ENCODE measurements at places on chromosomes 3 and 15.
A peak's percentile ranks its signal among the peaks of the same experiment; 100 is the strongest.

DNA sequence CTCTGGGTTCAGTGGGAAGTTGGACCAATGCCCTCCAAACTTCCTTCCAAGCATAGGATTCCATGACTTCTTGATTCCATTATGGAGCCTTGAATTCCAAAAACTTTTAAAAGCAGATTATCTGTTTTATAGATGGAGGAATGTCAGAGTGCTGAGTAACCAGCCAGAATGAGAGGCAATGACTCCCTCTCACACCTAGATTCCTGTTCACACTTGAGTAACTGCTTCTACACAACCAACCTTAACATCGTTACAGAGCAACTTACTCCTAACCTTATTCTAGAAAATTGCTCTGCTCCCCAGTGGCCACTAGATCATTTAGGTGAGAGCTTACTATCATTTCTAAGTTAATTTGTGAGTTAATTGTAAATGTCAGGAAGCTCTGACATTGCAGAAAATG, 24.2 kb upstream of the NR2F2 start:
- no peak for DNase-seq

DNA sequence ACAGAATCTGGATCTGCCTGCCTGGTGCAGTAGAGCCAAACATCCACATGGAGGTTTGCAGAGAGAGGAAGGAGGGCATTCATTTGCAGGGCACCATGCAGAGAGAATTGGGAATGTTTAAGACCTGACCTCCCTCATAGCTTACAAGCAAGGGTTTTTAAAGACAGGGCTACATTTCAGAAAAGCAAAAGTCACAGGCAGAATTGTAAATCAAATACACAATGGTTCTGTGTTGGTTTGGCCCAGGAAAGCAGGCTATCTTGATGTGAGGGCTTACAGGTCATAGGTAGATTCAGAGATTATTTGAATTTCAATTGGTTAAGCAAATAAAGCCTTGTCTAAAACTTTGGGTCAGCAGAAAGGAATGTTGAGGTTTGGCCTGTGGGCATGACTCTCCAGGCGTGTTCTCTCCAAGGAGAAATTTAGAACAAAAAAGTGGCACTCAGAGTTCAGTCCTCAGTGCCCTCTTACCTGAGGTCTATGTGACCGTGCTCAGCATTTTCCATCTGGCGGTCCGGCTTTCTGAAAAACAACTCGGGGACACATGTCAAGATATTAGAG, 91.5 kb downstream of the CD47 start:
- DNase-seq: no peak

DNA sequence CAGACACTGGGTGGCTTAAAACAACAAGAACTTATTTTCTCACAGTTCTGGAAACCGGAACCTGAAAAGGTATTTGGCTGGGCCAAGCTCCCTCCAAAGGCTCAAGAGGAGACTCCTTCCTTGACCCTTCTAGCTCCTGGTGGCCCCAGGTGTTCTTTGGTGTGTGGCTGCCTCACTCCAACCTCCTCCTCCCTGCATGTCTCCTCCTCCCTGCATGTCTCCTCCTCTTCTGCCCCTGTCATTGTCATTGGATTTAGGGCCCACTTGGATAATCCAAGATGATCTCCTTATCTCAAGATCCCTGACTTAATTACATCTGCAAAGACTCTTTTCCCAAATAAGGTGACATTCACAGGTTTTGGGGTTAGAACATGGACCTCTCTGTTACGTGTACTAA, 69.8 kb upstream of the MFGE8 start:
- no peak for DNase-seq

DNA sequence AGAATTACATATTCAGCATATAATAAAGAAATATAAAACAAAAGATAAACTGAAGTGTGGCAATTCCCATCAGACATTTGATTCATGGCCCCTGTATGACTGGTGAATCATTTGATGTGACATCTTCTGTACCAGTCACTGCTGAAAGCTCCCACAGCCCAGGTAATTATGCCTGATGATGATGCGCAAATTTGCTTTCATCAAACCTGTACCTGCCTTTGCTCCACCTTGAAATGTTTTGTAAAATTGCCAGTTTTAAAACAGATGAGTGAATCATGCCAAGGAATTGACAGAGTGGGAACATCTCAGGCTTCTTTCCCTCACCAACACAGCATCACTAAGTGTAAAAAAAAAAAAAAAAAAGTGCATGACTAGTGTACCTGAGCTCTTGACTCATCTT, 66.5 kb upstream of the EIF1B start:
- no peak for DNase-seq

DNA sequence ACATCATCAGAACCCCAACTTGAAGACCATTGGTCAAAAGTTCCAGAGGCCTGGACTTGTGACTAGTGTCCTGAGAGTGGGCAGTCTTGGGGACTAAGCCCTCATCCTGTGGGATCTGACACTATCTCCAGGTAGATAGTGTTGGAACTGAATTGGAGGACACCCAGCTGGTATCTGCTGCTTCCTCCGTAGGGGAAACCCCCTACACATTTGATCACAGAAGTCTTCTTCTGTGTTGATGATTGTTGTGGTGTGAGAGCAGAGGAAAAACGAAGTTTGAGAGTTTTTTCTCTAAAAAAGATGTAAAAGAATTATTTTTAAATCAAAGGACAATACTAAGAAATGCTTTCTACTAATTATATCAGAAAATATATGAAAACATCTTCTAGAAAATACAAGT, 6.9 kb downstream of the NSMCE3 start:
- DNase-seq: no peak

DNA sequence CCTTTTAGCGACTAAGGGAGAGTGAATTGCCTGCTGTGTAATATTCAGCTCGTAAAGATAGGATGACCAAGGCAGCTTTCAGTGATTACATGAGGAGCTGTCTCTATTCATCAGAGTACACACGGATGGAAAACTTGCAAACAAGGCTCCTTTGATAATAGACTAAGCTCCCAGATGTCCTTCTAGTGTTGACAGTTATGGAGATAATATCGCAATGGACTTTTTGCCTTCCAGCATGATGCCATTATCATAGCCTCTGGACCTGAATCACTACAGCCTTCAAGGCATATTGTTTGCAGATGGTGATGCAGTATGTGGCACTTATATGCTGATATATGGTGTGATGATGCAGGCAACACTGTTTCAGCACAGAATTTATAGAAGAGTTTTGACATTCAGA, 93.9 kb downstream of the ECT2 start:
- DNase-seq: no peak

DNA sequence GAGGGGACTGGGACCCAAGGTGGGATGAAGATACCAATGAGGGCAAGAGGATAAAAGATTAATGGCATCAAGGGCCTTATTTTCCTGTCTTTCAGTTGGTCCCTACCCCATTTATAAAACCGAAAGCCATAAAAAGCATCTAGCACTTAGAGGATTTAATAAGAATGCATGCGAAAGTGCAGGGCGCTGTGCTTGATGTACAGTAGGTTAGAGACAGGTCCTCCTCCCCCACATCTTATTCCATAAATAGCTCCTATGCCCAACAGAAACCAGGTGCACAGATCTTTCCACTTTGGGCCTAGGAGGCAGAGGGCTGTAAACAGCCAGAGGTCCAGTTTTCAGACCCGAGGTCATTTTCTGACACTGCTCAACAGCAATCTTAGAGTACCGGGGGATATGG, 1.2 kb downstream of the LPCAT4 start:
- DNase-seq: no peak

- DNase-seq: no peak
Measured at GRCh38 chr3:83457551-83457950, 1501.2 kb upstream of the CADM2 start.

GRCh38 chr3:4343258-4343657, 40.1 kb downstream of the SETMAR start:
- DNase-seq: no peak

DNA sequence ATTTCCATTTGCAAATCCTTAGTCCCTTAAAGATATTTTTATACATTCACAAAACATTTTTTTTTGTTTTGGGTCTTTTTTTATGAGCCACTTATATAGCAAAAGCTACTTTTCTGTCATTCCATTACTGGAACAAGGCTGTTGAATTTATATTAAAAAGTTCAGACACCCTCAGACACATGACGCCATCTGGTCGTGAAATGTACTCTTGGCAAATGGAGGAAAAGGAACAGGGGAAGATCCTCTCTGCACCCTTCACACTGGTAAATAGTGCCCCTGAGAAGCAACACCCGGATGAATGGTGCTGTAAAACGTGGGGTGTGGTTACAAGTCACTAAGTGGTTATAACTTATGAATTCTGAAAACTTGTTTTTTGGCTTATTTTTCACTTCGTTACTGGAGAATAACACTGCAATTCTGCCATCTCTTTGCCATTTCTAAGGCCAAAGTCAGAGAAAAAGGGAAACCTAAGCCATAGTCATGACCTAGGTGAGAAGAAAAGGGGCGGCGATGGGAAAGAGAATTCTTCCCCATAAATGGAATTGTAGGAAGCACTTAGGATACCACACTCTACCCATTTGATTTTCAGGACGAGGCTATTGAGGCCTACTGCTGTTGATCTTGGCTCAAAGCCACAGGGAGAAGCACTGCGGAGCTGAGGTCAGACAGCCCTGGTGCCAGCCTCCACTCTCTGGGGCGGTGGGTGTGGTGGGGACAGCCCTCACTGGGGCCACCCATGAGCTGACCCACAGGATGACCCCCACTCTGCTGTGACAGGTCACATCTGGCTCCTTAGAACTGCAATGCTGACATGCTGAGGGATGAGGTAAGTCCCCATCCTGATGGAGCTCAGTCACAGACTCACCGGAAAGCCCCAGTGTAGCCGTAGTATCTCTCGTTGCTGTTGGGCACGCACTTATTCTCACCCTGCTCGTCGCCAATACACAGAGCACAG, 21.9 kb downstream of the LTF start:
- DNase-seq: no peak

GRCh38 chr3:68743521-68743920, 188.8 kb downstream of the TAFA4 start:
- no peak for DNase-seq

- DNase-seq: no peak
Measured at GRCh38 chr3:147509448-147509847, 100.3 kb downstream of the ZIC1 start.

GRCh38 chr3:100335434-100335833, 877 bp downstream of the NIT2 start:
- no peak for DNase-seq

GRCh38 chr3:65751123-65751700, 287.5 kb downstream of the MAGI1 start:
- DNase-seq: peak; percentile 1

DNA sequence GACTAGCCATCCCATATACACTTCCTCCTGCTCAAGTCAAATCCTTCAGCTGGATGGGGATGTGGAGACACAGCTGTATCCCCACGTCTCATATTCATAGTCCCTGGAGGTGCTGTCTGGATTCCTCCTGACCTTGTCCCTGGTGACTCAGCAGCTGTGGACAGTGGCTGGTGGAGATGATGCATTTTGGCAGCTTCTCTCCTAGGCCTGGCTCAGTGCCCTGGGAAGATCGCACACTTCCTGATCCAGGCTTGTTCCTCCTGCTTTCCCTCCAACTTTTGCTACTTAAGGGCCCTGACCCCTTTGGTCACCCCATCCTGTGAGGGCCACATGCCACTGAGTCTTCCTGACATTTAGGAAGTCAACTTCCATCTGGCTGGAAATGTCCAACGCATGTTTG, 44.4 kb downstream of the ADAMTSL3 start:
- no peak for DNase-seq
